ENCODE measurements at places on chromosomes 2 and 18.

GRCh38 chr2:203586696-203587095, 51.6 kb upstream of the RAPH1 start:
- DNase-seq, result no peak

DNA sequence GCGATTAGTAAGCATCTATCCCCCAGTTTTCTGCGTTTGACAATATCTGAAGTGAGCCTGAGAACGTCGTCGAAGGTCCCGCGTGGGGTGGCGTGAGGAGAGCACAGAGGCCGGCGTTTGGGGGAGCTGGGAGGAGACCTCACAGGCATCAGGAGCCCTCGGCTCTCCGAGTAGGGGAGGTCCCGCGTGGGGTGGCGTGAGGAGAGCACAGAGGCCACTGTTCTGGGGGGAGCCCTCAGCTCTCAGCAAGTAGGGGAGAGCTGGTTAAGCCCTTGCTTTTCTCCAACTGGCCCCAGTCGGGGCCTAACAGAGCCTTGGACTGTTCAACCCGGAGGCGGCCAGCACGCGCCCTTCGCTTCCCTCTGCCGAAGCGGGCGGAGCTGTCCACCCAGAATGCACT, 134.3 kb downstream of the NFATC1 start:
- no peak for DNase-seq

- DNase-seq, result no peak
Observed at GRCh38 chr2:102784940-102785339, 23.1 kb downstream of the TMEM182 start.

DNA sequence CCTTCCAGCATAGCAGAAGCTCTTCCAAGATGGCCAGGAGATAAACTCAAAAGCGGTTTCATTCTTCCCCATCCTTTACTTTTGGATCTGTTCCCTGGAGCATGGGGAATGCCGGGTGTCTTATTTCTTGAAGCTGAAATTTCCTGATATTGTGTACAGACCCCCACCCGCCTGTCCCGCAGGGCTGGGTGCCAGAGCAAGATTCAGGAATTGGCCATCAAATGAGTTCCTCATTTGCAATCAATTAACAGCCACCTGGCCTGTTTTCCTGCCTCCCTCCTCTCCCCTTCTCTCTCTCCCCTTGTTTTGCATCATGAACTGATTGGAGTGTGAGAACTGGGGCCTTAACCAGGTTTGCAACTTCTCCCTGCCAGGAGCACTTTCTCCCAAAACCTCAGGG, 202.1 kb downstream of the SH3RF3 start:
- peak; percentile 81 for DNase-seq

DNA sequence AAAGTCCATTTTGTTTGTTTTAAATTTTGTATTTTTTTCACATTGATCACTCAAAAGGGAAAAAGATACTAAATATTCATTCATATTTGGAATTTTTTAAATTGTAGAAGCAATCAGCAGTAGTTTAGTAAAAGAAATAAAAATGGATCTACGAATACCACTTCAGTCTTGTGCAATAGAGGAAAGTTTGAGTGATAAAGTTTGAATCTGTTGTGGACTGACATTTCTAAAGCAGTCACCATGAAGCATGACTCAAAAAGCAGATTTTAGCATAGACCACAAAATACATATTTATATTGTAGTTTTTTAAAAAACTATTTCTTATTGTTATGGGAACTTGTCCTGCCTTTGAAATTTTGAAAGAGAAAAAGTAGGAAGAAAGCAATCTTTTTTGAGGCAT, 520.5 kb upstream of the ZEB2 start:
- DNase-seq, result no peak

DNA sequence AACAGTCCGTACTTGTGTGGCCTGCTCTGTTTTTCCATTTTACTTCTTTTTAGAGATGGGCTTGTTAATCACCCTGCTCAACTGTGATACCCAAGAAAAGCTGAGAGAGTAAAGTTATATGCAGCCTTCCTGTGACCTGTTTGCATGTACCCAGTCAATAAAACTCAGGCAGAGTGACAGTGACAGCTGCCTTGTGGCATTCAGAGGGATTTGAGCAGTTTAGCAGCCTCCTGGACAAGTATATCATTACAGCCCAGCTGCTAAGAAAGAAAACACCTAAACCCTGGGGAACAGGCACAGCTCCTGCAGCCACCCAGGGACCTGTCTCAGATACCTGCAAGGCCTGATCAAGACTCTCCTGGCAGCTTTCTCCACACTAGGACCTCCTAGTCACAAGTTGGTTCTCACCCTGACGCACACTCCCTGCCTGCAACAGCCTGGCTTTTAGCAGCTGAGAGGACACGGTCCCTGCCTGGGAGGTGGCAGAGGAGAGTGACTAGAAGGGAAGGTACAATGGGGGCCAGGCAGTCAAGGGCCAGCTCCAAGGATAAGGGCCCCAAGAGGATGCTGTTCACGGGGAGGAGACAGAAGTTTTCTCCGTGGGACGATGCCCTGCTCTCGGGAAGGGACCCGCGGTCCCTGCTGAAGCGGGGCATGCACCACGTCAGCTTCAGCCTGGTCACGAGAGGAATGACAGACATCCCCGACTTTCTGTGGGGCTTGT, at the start of gene LRRC30:
LRRC30 (plus strand) TSS at position 464 of the 724 bp plus-strand sequence; CDS start at position 514, 50 bp downstream.
- DNase-seq, result no peak

GRCh38 chr18:4125627-4126230, 329.4 kb downstream of the DLGAP1 start:
- DNase-seq, result no peak

GRCh38 chr2:445896-446295, 158.0 kb upstream of the ALKAL2 start:
- no peak for DNase-seq

GRCh38 chr2:164242409-164242808, 378.9 kb downstream of the GRB14 start:
- no peak for DNase-seq

DNA sequence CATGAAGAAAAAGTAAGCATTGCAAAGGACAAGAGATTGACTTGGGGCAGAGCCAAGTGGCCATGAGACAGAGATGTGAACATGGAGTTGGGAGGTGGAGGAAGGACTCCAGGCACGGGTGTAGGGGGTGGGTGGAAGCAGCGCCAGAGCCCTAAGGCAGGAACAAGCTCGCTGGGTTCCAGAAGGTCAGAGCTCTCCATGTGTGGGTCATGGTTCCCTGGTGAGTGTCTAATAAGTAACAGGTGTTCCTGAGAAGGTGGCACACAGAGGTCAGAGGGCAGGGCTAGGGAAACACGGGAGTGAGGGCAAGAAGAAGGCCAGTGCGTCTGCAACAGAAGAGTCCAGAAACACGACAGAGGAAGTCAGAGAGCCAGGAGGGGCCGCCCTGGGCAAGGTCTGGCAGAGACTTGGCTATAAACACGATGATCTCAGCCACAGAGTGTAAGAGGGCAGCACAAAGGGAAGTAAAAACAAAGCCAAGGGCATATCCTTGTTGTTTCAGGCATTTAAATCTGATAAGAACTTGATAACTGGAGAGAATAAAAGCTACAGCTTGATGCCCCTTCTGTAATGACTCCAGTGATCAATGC, 260.8 kb downstream of the TGIF1 start:
- no peak for DNase-seq

- no peak for DNase-seq
Observed at GRCh38 chr18:52280702-52281101, 59.3 kb upstream of the DCC start.

GRCh38 chr2:152588998-152589397, 128.3 kb downstream of the PRPF40A start:
- DNase-seq, result no peak

GRCh38 chr18:3693410-3693809, 243.4 kb downstream of the TGIF1 start:
- no peak for DNase-seq

DNA sequence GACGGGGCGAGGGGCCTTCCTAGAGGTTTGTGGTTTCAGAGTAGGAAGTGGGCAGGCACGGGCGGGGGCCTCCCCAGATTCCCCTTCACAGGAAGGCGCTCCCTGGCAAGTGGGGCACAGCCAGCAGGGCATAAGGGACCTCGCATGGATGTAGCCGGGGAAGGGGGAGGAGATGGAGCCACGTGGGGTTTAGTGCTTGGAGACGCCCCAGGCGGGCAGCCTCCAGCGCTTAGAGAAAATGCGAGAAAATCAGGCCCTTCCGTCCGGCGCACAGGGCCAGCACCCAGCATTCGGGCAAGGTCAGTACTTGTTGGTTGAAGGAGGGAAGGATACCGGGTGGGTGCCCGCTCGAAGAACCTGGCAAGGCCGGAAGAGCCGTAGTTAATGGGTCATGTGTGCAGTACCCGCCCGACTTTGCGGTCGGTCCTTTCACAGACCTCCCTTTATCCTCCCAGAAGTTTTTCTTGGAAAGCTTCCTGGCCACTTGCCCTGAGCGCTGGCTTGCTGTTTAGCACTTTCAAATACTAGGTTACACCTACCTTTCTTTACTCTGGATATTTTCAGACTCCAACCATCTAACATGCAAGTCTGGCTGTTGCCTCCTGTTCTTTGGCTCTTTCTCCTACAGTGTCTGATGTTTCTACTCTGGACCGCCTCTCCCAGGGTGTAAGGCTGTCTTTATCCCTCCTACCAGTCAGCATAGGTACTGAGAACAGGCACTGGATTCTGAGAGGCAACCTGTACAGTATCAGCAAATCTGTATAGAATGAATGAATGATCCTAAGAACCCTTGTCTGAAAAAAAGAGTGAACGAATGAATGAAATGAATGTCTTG, 78.1 kb downstream of the CIB4 start:
- peak; percentile 15 for DNase-seq

DNA sequence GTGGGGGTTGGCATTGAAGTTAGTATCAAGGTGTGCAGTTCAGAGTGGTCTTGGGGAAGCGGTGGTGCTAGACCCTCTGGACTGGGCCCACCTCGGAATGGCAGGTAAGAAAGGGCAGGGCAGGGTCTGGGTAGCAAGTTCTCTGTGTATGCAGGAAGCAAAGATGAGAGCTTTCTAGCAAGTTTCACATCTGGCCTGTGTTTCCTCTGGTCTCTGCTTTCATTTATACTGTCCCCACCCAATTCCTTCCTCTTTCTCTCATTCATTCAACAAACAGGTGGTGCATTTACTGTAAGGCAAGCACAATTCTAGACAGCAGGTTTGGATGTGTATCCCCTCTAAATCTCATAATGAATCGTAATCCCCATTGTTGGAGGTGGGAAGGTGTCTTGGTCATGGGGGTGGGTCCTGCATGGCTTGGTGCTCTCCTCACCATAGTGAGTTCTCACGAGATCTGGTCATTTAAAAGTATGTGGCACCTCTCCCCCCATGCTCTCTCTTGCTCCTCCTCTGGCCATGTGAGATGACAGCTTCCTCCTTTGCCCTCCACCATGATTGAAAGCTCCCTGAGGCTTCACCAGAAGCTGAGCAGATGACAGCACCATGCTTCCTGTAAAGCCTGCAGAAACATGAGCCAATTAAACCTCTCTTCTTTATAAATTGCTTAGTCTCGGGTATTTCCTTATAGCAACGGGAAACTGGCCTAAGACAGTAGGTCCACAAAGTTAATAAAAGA, 51.8 kb downstream of the PKDCC start:
- no peak for DNase-seq

DNA sequence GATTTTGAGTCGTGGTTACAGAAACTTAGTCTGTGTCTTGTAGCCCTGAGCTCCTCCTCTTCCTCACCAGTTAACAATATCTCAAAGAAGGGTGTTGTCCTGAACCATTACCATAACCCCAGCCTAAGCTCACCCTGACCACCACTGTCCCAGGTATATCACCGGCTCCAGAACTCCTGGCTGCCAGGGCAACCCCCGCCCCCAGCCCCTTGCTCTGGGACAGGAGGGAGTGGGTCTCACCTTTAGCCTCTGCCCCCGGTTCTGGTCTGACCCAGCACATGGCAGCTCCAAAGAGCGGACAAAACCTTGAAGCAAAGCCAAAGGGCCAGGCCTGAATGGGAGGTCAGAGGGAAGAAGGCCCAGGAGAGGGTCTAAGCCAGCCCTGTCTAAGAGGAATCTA, 5.6 kb upstream of the PSMD1 start:
- no peak for DNase-seq

GRCh38 chr18:39435996-39436395, 1870.4 kb upstream of the CELF4 start:
- peak; percentile 25 for DNase-seq

GRCh38 chr2:161962160-161962559, 111.9 kb downstream of the DPP4 start:
- no peak for DNase-seq

Data from fibroblast of mammary gland (primary cell).